ENCODE measurements at places on chromosomes 4 and X. TPM values are rescaled to one million over a fixed set of nuclear protein-coding genes. Genes with fewer than 3 reads are reported as not detected.

TSPAN6 gene
- total RNA-seq: 134 TPM

SMIM31 gene
- total RNA-seq: 0.43 TPM

SLC16A2 gene
- 13.8 TPM for total RNA-seq

TRPC5OS gene
- 0.67 TPM for total RNA-seq

COL4A5 gene
- total RNA-seq: 99.0 TPM

TLR3 gene
- 1.8 TPM for total RNA-seq

STPG2 gene
- 0.24 TPM for total RNA-seq

SLC10A4 gene
- 0.23 TPM for total RNA-seq

USP26 gene
- not detected for total RNA-seq

NEUROG2 gene
- not detected for total RNA-seq

BMX gene
- total RNA-seq: 0.07 TPM

PLXNB3 gene
- total RNA-seq: 1.4 TPM

CT45A10 gene
- total RNA-seq: not detected

ARHGAP6 gene
- total RNA-seq: 6.9 TPM

NPY1R gene
- 5.7 TPM for total RNA-seq

TMSB15C gene
- 4.6 TPM for total RNA-seq

NAAA gene
- total RNA-seq: 41.0 TPM

GAGE13 gene
- not detected for total RNA-seq

FHIP1A gene
- 7.1 TPM for total RNA-seq

RELL1 gene
- total RNA-seq: 39.8 TPM

RASL11B gene
- total RNA-seq: 8.9 TPM

Measured in hepatocyte (in vitro differentiated cells).